ENCODE measurements at places on chromosomes 16 and 17.

- DNase-seq: no peak
Measured at GRCh38 chr17:82835122-82835521, 4.7 kb downstream of the ZNF750 start.

- DNase-seq: no peak
Measured at GRCh38 chr17:12390631-12391030, 275.1 kb upstream of the MYOCD start.

DNA sequence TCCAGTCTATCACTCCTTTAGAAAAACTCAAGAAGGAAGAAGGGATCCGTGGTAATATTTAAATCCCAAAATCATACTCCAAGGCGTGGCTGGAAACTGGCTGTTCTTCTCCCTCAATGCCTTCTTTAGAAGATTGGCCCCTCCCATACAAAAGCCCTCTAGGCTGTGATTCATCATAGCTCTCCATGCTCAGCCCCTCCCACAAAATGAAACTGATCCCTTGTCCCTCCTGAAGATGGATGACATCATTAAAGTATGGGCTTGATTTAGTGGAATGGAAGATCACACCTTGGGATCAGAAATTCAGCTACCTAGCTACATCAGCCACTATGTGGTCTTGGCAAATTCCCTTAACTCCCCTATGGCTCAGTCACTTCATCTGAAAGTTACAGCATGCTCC, 4.1 kb downstream of the GRIN2A start:
- DNase-seq: no peak

DNA sequence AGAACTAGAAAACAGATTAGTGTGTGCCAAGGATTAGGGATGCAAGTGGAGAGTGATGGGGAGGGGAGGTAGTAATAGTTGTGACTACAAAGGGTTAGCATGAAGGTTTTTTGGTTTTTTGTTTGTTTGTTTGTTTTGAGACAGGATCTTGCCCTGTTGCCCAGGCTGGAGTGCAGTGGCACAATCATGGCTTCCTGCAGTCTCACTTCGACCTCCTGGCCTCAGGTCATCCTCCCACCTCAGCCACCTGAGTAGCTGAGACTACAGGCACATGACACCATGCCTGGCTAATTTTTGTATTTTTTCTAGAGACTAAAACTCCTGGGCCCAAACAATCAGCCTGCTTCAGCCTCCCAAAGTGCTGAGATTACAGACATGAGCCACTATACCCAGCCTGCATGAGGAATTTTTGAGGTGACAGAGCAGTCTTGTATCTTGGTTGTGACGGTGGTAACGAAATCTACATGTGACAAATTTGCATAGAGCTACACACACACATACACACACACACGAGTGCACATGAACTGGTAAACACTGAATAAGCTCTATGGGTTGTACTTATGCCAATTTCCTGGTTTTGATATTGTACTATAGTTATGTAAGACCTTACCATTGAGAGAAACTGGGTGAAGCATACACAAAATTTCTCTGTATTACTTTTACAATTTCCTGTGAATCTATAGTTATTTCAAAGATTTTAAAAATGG, 59.6 kb upstream of the TOM1L1 start:
- DNase-seq: no peak

DNA sequence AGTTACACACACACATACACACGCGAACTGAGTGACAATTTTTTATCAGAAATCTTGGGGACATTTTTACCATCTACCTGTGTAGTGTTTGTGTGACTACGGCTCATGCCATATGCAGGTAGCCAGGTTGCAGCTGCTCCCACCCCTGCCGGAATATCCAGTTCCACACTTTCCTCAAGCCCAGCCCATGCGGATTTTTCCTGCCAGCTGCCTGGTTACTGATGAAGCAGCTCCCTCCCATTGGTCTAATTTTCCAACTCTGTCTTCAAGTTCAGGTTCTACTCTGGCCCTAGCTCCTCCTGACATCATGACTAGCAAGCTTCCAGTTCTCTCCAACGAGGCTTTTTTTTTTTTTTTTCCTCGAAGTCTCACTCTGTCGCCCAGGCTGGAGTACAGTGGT, 4.8 kb downstream of the GSG1L2 start:
- peak; percentile 38 for DNase-seq

- DNase-seq: peak; percentile 56
Measured at GRCh38 chr16:17520561-17520960, 49.8 kb upstream of the XYLT1 start.

- DNase-seq: no peak
Measured at GRCh38 chr16:52351451-52351850, 195.5 kb downstream of the TOX3 start.

GRCh38 chr16:22648141-22648540, 137.4 kb downstream of the NPIPB5 start:
- no peak for DNase-seq

DNA sequence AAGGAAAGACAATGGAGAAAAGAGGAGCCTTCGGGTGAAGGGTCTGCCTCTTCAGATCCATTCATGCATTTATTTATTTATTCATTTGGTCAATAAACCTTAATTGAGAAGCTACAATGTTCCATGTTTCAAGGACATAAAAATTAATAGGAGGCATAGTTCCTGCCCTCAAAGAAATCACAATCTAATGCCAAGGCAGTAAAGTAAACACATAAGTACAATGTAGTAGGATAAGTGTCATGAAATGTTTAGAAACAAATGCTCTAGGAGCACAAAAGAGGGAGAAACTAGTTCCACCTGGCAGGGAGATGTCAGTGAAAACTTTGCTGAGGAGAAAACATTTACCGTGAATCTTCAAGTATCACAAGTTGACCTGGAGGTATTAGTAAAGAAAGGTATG, 103.5 kb upstream of the NOG start:
- no peak for DNase-seq

DNA sequence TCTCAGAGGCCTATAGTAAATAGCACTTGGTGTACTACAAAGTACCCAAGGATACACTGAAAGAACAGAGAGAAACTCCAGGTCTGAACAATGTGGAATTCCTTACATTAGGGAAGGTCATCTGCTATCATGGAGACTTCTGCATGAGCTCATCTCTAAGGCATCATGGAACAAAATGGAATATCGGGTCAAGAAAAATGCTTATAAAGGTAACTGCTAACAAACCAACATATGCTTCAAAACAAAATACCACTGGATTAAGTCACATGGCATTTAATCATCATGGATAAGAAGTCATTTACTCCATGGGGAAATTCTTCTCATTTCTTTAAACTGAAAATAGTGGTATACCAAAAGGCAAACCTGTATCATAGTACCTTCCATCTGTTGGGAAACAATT, 34.2 kb downstream of the TXNDC11 start:
- DNase-seq: no peak

DNA sequence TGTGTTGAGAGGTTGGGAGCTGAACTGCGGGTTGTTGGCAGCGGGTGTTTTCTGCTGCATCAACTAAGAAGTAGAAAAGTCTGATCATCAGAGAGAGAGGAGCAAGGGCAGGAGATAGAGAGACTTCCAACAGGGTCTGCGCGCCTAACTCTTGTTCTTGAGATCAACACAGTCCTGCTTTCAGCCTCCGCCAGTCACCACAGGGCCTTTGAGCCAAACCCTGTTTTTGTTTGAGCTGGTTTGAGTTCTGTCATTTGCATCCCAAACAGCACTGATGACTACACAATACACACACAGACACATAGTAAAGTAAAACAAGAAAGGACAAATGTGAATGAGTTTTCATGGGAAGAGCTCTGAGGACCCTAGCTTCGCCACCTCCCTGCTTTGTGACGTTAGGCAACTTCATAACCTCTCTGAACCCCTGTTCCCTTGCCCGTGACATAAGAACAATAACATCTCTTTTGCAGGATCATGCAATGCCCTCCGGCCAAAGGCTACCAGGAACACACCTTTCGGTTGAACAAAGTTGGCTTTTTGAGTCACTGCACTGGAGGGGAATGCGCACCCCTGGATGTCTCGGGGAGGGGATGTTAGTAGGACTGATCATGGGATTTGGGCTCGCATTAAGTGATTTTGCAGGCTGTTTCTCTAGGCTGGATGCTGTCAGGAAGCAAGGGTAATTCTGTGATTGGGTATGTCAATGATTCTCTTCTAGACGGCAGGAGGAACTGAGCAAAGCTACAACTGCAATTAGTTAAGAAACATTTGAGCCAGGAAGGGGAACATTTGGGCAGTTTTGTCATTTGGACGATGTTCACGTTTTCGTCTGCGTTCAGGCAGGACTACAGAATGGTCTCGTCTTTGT, 92.3 kb downstream of the C16orf78 start:
- DNase-seq: no peak

DNA sequence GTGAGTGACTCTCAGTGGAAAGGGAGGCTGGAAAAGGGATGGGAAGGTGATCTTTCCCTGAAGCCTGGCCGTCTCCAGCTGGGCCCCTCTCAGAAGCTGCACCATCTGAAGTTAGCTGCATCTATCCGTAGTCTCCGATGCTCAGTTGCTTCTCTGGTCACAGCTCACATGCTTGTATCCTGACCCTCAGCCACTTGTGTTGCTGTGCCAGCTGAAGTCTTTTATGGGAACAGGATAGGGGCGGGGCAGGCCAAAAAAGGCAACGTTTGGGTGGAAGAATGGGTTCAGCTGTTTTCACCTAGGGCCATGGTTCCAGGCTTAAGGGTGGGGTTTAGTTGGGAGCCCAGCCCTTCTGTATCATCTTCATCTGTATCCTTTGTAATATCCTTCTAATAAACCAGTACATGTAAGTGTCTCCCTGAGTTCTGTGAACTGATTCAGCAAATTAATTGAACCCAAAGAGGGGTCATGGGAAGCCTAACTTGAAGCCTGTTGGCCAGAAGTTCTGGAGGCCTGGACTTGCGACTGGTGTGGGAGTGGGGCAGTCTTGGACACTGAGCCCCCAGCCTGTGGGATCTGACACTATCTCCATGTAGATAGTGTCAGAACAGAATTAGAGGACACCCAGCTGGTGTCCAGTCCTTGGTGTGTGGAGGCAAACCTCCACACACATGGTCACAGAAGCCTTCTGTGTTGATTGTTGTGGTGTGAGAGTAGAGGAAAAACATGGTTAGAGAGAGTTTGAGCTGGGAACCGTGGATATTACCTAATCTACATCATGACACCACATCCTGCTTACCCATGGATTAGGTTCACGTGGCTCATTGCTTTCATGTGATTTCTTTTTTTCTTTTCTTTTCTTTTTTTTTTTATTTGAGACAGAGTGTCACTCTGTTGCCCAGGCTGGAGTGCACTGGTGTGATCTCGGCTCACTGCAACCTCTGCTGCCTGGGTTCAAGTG, 49.3 kb upstream of the FBXO47 start:
- peak; percentile 10 for DNase-seq

DNA sequence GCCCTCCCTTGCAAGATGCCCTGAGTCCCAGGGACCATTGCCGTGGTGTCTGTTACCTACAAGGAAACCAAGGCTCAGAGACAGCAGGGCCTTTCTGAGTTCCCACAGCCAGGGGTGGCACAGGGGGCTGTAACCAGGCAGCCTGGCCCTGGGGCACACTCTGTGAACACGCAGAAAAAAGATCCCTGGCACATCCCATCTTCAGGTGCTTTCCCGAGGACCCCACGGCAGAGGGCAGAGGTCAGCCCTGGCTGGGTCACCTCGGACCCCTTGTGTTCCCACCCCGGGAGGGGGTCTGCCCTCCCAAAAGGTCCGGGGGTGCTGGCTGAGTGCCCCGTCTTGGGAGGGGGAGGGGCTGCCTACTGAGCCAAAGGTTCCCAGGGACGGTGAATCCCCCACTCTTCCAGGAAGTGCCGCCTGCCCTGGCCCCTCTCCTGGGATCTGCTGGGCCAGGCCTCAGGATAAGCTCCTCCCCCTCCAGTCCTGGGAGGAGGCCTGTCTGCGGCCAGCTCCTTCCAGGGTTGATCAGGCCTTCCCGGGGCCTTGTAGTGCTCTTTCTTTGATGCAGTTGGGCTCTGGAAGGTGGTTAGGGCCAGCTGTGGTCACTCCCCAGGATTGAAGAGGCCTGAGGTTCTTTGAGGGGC, 8.1 kb downstream of the GLIS2 start:
- peak; percentile 88 for DNase-seq

- DNase-seq: no peak
Measured at GRCh38 chr17:14320734-14321475, 20.0 kb downstream of the HS3ST3B1 start.

GRCh38 chr16:30996985-30997724, 12.1 kb downstream of the HSD3B7 start:
- peak; percentile 97 for DNase-seq

DNA sequence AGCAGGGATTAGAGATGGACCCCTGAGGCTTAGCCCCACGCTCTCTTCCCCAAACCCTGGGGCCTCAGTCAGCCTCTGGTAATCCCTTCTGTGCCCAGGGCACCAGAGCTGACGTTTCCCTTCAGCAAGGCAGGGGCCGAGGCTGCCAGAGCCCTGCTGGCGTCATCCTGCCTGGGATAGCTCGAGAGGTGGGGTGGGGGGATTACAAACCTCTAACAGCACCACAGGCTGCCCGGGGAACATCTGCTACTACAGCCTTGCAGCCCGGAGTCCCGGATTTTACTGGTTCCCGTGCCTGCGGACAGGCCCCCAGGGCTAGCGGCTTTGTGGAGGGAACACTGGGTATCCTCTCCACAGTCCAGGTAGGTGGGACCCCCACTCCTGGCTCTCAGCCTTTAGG, at the start of gene AANAT:
TSS of gene AANAT (plus strand) at position 238 of the 400 bp plus-strand sequence. CDS start 1,144 bp downstream, outside the sequence.
- no peak for DNase-seq

DNA sequence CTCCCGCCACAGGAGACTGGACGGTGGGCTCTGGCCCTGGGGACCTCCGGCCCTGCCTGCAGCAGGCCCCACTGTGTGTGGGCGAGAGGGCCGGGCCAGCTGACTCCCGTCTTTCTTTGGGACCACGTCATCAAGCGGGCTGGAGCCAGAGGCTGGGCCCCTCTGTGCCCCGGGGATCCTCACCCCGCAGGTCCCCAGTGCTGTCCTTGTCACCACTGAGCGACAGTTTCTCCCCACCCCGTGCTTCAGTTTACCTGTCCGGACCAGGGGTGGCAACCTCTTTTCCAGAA, 181.9 kb upstream of the ZNF469 start:
- no peak for DNase-seq

GRCh38 chr17:5667871-5668270, 83.6 kb upstream of the NLRP1 start:
- peak; percentile 28 for DNase-seq

DNA sequence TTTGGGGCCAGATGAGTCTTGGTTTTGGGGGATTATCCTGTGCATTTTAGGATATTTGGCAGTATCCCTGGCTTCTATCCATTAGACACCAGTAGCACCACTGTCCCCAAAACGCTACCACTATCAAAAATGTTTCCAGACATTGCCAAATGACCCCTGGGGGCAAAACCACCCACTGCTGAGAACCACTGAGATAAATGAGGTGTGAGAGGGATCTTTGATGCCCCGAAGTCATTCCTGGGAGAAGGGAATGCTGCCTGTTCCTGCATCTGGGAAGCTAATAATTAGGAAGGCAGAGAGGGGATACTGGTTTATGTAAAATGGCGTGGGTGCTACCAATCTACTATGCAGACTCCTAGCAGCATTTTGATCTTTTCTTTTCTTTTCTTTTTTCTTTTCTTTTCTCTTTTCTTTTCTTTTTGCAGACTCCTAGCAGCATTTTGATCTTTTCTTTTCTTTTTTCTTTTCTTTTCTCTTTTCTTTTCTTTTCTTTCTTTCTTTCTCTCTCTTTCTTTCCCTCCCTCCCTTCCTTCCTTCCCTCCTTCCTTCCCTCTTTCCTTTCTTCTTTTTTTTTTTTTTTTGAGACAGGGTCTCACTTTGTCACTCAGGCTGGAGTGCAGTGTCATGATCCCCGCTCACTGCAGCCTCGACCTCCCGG, 8.8 kb upstream of the MT3 start:
- no peak for DNase-seq

- DNase-seq: no peak
Measured at GRCh38 chr16:48433116-48433849, 48.1 kb upstream of the SIAH1 start.

- peak; percentile 99 for DNase-seq
Measured at GRCh38 chr16:67884684-67885083, at the start of gene NRN1L. NRN1L (plus strand) TSS chr16:67884885; CDS start chr16:67884904, 19 bp downstream.

GRCh38 chr17:65198653-65199382, 61.6 kb downstream of the RGS9 start:
- peak; percentile 82 for DNase-seq

Data from AG08395 (cell line).